ENCODE measurements at places on chromosomes 12 and 14.

DNA sequence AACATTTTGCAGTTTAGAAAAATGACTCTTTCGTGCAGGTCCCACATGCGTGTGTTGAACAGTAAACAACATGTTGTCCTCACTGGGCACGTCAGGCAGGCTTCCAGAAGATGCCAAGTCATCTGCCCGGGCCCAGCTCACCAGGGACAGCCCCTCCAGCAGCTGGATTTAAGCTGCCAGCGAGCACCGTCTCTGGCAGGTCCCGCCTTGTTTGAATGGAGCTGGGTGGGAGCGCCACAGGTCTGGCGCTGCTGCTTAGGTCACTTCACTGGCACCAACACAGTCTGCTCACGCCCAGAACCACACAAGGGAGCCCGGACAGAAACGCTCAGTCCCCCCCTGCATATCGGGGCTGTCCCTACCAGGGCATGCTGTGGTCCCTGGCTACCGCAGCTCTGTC lies 33.1 kb upstream of the MMP17 start:
- no peak for DNase-seq

- DNase-seq, result no peak
Observed at GRCh38 chr14:28704153-28704552, 62.4 kb upstream of the FOXG1 start.

GRCh38 chr12:2332947-2333346 lies 280.2 kb downstream of the CACNA1C start:
- DNase-seq, result no peak

GRCh38 chr14:67571991-67572323 lies 28.1 kb downstream of the PIGH start:
- DNase-seq, result no peak

DNA sequence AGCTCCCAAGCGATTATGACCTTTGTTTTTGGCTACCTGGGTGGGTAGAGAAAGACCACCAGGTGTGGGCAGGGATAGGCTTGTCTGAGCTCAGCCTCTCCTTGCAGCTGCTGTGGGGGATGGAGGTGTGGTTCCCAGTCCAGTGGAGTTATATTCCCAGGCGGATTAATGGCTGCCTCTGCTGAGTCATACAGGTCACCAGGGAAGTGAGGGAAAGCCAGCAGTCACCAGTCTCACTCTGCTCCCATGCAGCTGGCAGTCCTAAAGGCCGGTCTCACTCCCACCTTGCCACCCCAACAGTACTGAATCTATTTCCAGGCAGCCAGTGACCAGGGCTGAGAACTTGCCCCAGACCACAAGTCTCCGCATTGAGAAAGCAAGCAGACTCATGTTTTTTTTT lies 399.2 kb downstream of the VRK1 start:
- no peak for DNase-seq

DNA sequence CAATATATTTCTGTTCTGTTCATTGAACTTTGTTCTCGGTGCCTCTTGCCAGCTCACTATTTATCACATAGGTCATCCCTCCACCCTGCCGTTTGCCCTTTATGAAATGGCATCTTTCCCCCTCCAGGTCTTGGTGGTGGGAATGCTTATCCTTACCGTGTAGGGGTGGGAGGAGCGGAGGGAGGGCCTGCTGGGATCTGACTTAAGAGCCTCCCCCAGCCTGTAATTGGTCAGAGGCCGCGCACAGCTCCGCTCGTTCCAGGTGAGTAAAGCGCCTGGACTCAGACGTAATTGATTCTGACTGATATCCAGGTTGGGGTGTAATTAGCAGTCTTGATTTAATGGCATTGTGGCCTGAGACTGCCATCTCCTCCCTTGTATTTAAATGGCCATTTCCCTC lies 185.3 kb downstream of the TSPAN9 start:
- no peak for DNase-seq

DNA sequence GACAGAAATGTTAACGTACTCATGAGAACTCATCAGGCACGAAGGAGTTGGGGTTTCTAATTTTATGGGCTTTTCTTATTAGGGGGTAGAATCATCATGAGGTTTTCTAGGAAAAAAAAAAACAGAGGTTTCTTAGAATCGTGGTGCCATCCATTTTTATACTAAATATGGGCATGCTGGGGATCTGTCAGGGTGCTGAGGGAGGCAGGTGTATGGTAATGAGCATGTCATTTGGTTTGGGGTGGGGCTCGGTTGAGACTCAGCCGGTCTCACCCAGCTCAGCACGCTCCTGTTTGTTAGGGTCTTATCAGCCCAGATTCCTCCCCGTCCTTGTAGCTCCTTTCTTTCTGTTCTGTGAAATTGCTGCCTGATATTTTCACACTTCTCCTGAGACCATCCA lies 98.2 kb downstream of the DICER1 start:
- DNase-seq, result no peak

All from activated T-cell treated with anti-CD3 and anti-CD28 coated beads, Interleukin-2, amount 50 U/mL, for 4 hours (primary cell).